ENCODE measurements at places on chromosomes 6 and 20. TPM values are rescaled to one million over a fixed set of nuclear protein-coding genes. Genes with fewer than 3 reads are reported as not detected.

- no peak for DNase-seq
- no peak overlapping the region for H3K27ac ChIP-seq
- no peaks in the 10 kb centered on the region for H3K27me3 ChIP-seq
- no peaks in the 10 kb centered on the region for H3K36me3 ChIP-seq
Observed at GRCh38 chr6:117149324-117149723, 116.0 kb upstream of the VGLL2 start.

DNA sequence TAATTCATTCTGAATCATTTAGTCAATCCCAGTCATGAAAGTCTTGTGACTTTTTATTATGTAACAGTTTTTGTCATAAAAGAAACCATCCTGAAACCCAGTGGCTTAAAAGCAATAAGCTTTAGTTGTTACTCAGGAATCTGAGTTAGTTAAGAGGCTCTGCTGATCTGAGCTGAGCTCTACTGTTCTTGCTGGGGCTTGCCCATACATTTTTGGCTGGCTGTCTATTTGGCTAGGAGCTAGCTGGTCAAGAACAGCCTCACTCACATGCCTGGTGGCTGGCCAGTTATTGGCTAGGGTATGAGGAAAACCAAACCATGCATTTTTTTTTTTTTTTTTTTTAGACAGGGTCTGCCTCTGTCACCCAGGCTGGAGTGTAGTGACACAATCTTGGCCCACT, 10.6 kb downstream of the TCF21 start:
- H3K4me1 ChIP-seq = no peaks in the 10 kb centered on the region
- H3K27me3 ChIP-seq = peaks cover 29% of the 10 kb centered on the region
- no peak for DNase-seq
- no peaks in the 10 kb centered on the region for H3K36me3 ChIP-seq
- no peak overlapping the region for H3K4me3 ChIP-seq

GRCh38 chr6:38703949-38704590, 1.1 kb upstream of the GLO1 start:
- no peak overlapping the region for H3K27ac ChIP-seq
- no peak for DNase-seq
- H3K4me1 ChIP-seq = no peaks in the 10 kb centered on the region
- no peaks in the 10 kb centered on the region for H3K27me3 ChIP-seq

GRCh38 chr6:105320271-105320670, 82.6 kb downstream of the PREP start:
- H3K27me3 ChIP-seq = no peaks in the 10 kb centered on the region
- H3K4me3 ChIP-seq = no peak overlapping the region
- no peak for DNase-seq
- H3K4me1 ChIP-seq = no peaks in the 10 kb centered on the region

DNA sequence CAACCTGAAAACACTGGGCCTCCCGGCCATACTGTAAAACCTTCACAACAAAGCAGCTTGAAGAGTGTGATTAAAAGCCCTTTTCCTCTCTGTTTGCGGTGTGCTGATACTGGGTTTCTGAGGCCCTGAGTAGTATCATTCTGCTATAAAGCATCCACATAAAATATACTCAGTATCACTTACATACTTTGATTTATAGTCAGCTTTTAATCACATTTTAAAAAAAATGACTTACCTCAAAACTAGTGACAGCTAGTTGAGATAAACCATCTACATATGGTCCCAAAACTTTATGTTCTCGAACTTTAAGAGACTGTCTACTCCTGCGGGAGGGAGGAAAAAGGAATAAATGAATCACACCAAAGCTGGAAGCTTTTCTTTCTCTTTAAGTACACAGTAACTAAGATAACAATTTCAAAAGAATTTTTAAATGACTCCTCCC, 135.7 kb downstream of the KIF13A start:
- no peaks in the 10 kb centered on the region for H3K36me3 ChIP-seq
- no peak overlapping the region for H3K4me3 ChIP-seq
- no peaks in the 10 kb centered on the region for H3K27me3 ChIP-seq
- H3K27ac ChIP-seq = no peak overlapping the region
- no peaks in the 10 kb centered on the region for H3K4me1 ChIP-seq
- DNase-seq = no peak

DNA sequence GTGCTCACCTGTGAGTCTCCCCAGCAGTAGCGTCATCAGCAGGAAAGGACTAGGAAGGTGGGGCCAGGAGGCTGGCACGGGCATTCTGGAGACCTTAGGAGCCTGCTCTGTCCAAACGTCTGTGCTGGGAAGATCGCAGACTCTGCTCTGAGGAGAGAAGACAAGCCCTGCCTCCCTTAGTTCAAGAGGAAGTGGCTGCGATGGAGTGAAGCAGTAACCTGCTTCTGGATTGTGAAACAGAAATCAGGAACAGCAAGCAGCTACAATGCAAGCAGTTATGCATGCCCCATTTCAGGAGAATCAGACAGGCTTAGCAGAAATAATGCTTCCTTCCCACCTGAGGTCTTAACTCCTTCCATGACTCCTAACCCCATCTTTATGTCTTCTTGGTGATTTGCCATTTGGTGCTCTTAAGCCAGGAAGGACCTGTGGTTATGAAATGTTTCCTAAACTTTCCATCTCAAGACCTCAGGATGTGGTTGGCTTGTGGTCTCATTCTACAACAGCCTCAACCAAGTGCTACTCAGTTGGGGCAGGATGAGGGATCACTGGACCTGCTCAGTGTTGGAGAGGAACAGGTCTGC, at the start of gene SIRPB1:
TSS of gene SIRPB1 (minus strand) at position 149 of the 584 bp plus-strand sequence. CDS start at position 84, 65 bp downstream.
- H3K4me1 ChIP-seq = no peaks in the 10 kb centered on the region
- no peak within 1 kb of the TSS for H3K4me3 ChIP-seq
- no peak within 1 kb of the TSS for H3K27ac ChIP-seq
- H3K36me3 ChIP-seq = no peaks in the 10 kb centered on the region

DNA sequence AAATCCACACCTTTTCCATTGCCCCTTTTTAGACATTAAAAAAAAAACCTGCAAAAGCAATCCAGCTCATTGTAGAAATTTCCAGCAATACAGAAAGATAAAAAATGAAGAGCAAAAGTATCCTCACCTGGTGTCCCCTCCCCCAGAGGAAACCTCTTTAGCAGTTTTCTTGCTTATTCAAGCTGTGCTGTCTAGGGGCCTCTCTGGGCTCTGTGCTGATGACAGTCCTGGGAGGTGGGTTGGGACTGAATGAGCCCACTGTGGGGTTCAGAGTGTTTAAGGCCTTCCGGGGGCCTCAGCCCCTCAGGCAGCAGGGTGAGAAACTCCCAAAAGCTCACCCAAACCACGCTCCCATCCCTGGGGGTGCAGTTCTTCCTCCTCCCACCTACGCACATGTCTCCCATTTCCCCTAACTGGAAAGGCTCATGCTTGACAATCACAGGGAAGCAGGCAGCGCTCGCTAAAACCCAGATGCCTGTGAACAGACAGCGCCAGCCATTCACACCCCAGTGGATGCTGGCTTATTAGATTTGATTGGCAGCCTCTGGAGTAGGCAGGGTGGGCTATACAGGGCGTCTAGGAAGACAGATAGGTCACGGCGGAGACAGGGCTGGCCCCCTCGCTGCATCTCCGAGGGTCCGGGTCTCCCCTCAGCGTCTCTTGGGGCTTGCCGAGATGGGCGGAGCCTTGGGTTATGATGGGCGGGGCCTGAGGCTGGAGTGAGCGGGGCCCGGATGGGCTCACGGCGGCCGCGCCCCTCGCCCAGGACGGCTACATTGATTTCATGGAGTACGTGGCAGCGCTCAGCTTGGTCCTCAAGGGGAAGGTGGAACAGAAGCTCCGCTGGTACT, 4.6 kb downstream of the GUCA1A start:
- no peaks in the 10 kb centered on the region for H3K36me3 ChIP-seq
- no peak overlapping the region for H3K4me3 ChIP-seq
- no peaks in the 10 kb centered on the region for H3K4me1 ChIP-seq
- DNase-seq = no peak

DNA sequence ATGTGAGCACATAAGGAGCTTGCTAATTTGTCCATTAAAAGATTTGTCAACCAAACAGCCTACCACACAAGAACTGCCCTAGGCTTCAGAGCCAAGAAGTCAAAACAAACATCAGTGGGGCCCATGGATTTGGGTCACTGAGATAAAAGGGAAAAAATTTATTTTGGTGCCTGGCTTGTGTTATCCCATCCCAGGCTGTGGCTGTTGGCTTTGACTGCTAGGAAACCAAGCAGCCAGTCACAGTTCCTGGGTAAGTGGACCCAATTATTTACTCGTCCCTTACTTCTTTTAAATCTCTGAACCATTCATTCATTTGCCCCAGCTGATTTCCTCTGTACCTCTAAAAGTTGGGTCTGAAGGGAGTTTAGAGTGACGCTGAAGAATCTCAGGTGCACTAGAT, 41.3 kb downstream of the EDN1 start:
- no peaks in the 10 kb centered on the region for H3K27me3 ChIP-seq
- no peak for DNase-seq
- H3K4me1 ChIP-seq = no peaks in the 10 kb centered on the region
- H3K27ac ChIP-seq = peak overlapping the region; percentile 56
- no peaks in the 10 kb centered on the region for H3K36me3 ChIP-seq
- H3K4me3 ChIP-seq = no peak overlapping the region

The SLC17A3 gene
- not detected for total RNA-seq

The PAK5 gene
- not detected for total RNA-seq

The NXT1 gene
- total RNA-seq = 16.6 TPM

The SLC35D3 gene
- 0.15 TPM for total RNA-seq

The AVP gene
- total RNA-seq = not detected

The OXT gene
- total RNA-seq = not detected

The TNNC2 gene
- total RNA-seq = 3.8 TPM

The LY6G5C gene
- total RNA-seq = 2.8 TPM

Data from colonic mucosa (tissue), 4 donors.